ENCODE measurements at places on chromosomes 16 and 17. TPM values are rescaled to one million over a fixed set of nuclear protein-coding genes. Genes with fewer than 3 reads are reported as not detected.

CDR2L gene
- polyA plus RNA-seq: not detected

KLHDC4 gene
- polyA plus RNA-seq: 70.0 TPM

MPP3 gene
- not detected for polyA plus RNA-seq

PRDM7 gene
- not detected for polyA plus RNA-seq

OTOP3 gene
- not detected for polyA plus RNA-seq

CCL16 gene
- polyA plus RNA-seq: not detected

NPTX1 gene
- polyA plus RNA-seq: 0.13 TPM

DNA sequence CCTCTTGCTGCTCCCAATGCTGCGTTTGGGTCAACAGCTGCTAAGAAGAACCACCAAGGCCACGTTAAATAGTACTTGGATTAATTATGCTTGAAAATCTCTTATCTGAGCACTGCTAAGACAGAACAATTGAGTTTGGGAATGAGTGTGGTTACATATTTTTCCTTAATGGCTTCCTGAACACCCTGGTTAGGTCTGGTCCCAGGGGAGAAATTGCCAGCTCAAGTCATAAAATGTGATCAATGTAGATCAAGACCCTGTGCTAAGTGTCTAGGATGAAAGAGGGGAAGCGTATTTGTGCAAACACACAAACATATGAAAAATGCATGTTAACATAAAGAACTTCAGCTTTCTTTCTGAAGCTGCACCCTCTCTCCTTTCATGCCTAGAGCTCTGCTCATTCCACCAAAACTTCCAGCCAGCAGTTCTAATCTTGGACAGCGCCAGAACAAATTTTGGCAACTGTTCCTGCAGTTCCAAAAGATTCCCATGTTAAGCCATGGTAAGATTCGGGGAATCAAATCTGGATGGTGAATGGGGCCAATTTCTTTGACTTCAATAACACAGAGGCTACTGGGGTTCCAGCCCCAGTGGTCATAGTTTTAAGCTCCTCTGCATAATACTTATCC lies 72.0 kb downstream of the ZFHX3 start:
- DNase-seq: no peak

- no peak for DNase-seq
Measured at GRCh38 chr16:3089717-3090592, 9.1 kb downstream of the ZSCAN10 start.

DNA sequence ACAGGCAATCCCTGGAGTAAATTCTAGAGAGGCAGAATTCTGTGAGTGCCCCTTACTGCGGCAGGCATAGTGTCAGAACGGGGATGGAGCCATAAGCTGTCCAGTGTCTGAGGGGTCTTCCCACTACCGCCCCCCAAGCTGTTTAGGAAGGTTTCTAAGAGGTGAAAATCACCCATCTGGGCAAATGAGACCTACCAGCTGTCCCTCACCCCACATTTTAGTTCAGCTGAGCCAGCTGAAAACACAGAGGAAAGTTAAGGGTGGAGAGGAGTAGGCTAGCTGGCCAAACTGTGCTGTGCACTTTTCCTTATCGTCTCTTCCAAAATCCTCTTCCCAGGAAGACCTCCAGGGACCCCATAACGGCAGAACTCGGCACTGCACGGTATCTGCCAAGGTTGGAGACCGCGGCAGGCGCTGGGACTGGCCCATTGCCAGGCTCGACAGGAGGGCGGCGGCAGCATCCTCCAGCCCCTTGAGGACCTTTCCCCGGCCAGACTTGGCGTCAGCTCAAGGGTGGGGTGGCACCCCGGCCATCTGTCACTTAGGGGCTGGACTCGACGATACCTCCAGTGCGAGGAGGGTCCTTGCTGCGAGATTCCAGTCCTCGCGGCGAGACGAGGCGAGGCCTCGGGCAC lies 955 bp downstream of the ACLY start:
- DNase-seq: peak; percentile 32

DNA sequence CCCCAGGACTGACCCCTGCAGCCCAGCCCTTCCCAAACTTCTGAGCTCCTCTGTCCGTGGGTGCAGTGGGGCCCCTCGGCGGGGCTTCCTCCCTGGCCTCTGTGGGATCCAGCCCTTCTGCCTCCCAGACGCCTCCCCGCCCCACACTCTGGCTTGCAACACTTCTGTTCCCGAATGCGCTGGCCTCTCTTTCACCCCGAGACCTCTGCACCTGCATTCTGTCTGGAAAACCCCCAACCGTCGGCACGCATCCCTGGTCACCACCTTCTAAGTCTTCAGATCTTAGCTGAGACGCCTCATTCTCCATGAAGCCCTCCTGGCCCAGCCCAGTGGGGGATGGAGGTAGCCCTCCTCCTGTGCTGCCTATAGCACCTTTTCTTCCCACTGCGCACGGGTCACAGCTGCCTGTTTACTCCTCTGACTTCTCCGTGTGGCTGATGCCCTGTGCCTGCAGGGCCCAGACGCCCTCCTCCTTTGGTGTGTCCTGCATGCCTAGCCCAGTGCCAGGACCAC lies 26.4 kb downstream of the TMEM235 start:
- no peak for DNase-seq

DNA sequence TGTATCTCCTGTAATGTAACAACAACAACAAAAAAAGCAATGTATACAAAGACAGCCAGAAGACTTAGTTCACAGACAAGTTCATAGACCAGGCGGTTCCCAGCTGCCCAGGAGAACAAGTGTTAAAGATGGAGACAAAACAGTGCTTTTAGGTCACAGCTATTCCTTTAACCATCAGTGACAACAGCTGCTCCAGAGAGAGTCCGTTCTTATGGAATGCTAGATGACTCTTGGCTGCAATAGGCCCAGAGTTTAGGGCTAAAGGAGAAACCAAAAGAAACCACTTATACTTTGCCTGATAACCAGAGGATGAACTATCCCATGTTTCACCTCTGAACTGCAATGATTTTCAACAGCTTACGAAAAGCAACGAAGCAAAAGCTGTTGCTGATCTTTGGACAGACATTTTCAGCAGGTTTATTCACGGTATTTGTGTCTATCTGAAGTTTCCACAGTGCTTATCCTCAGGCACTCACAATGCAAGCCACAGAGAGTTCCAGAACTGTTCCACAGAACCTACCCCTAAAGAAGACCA lies 6.0 kb downstream of the ZCCHC14 start:
- no peak for DNase-seq

- no peak for DNase-seq
Measured at GRCh38 chr16:53504665-53505064, 1.7 kb upstream of the AKTIP start.

GRCh38 chr16:83402160-83402814 lies 405.5 kb upstream of the HSBP1 start:
- no peak for DNase-seq

DNA sequence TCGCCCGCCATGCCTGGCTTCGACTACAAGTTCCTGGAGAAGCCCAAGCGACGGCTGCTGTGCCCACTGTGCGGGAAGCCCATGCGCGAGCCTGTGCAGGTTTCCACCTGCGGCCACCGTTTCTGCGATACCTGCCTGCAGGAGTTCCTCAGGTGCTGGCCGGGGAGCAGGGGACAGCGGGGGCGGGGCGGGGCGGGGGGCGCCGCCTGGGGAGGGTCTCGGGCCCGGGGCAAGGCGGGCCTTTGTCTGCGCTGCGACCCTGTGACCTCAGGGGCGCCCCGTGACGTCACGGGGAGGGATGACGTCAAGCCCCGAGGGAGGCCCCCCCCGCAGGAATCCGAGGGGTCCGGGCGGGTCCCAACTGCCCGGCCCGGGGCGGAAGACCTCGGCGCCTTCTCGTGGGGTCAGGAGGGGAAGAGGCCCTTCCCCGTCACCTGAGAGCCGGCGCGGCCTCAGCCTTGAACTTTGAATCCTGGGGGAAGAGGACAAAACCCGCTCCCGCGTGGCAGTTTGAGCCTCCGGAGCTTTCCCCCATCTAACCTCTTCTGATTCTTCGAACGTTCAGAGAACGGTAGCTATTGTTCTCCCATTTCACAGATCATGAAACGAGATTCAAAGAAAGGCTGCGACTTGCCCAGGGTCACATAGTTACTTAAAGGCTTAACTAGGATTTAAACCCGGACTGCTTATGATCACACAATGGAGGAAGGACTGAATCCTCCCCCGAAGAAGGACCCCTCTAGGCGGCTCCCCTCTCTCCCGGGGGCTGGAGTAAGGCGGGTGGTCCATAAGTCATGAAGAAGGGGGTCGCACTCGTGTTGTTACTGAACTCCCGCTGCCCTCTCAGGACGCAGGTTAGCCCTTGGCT lies 527 bp downstream of the TRAF4 start:
- DNase-seq: peak; percentile 52

DNA sequence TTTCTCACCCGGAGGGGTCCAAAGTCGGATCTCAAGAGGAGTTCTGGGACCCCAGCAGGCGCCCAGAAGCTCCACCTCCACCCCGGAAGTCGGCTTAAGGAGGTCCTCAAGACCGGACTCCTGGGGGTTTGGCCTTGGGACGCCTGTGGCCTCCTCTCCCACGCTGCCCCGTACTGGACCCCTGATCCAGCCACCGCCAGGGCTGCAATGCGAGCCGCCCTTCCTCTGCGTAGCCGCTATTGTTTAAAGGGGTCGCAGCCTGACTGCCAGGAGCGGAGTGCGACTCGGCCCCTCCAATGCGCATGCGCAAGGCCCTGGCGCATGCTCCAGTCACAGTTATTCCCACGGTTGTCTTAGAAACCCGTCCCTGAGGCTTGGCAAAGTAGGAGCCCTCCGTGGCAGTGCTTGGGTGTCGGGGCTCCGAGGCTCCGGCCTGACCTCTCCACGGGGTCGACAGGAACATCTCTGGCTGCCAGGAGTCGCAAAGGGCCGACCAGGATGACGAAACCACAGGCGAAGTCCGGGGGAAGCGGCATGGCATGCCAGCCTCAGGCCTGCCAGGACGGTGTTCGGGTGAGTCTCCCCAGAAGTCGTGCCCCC lies 719.0 kb downstream of the KCNJ18 start:
- DNase-seq: no peak

- no peak for DNase-seq
Measured at GRCh38 chr16:88290850-88291830, 91.6 kb upstream of the ZNF469 start.

- DNase-seq: no peak
Measured at GRCh38 chr17:44539673-44540072, 17.6 kb upstream of the FZD2 start.

DNA sequence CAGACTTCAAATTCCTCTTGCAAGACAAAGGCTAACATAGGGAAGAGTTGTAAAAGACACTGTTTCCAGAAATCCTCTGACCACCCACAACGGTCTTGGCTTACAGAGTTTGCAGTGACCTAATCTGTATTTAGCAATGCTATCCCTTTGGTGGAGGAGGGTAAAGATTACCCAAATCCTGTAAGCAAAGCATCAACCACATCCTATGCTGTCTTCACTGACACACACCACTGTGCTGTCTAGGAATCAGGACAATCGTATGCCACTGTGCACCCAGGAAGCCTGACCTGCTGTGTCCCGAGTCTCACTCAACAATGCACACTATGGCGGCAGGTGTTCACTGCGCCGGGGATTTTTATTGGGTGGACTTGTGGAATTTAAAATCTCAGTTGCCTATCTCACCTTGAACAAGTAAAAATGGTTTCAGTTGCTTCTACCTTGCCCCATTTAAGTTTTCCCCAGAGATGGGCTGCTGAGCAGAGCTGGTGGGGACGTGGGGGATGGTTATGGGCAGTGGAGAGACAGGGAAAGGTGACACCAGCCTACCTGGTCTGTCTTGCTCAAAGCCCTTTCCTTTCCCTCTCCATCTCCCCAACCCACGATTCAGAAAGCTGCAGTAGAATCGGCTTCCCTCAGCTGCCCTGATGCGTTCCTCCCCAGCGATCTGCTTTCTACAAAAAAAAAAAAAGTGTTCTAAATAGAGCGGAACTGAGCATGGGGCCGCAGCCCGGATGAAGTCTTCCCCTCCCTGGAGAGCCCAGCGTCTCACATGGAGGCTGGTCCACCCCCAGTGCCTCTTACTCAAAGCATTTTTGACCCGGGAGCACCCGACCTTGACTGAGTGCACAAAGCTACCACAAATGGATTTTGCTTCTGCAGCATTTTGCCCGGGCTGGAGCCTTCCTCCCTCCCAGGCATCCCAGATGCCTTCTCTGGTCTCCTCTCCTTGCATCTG lies 271.5 kb downstream of the SOX9 start:
- DNase-seq: no peak

GRCh38 chr16:68782198-68783174 lies 45.4 kb downstream of the CDH1 start:
- DNase-seq: no peak

DNA sequence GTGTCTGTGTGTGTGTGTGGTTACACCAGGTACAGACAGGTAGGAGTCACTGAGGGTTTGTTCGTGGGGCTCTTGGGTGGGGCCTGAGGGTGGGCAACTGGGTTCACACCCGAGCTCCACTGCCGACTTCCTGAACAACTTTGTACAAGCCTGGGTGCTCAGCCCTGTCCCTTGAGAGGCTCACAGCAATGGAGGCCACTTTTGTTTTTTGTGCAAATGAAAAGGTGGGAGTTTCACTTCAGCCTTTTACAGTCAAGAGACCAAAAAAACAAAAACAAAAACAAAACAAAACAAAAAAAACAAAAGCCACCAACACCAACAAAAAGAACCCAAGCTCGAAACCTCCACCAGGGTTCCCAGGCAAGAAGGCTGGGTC lies 2.4 kb downstream of the RHBDF2 start:
- DNase-seq: peak; percentile 66

GRCh38 chr17:13283606-13284005 lies 265.8 kb upstream of the ELAC2 start:
- no peak for DNase-seq

DNA sequence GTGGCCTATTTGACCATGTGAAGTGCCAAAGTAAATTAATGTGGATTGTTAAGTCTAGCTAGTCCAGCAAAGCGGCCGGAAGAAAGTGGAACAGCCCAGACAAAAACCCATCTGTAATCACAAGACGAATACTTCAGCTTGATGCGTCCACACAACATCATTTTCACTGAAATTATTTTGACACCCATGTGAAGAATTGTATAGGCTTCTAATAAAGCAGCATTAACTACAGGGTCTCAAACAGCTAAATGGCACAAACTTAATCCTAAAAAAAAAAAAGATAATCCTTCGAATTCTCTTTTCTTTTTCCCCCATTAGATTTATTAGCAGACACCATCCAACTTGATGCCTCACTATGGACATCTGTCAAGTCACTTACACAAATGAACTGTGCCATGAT lies 73.8 kb downstream of the TOX3 start:
- no peak for DNase-seq

GRCh38 chr16:22073350-22073749 lies 19.0 kb upstream of the VWA3A start:
- no peak for DNase-seq

DNA sequence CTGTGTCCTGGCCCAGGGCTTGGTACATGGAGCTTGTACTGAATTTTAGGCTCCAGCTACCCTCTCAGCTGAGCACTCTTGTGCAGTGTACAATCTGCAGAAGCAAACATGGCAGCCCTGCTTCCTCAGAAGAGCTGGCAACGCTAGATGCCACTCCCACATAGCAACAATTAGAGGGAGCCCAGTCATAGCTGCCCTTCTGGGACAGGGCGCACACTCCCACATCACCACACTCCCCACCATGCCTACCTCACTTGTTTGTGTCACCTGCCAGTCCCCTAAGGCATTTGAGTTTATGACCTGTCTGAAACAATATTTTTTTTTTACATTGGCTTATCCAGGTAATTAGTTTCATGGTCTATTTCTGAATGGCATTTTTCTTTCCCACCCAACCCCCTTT lies 72.3 kb downstream of the C17orf67 start:
- DNase-seq: no peak

- DNase-seq: no peak
Measured at GRCh38 chr17:41678411-41678906, 10.2 kb upstream of the EIF1 start.
